ENCODE measurements at places on chromosomes 16 and 17.

GRCh38 chr17:36777118-36777517 lies 160.2 kb upstream of the LHX1 start:
- no peak for DNase-seq

DNA sequence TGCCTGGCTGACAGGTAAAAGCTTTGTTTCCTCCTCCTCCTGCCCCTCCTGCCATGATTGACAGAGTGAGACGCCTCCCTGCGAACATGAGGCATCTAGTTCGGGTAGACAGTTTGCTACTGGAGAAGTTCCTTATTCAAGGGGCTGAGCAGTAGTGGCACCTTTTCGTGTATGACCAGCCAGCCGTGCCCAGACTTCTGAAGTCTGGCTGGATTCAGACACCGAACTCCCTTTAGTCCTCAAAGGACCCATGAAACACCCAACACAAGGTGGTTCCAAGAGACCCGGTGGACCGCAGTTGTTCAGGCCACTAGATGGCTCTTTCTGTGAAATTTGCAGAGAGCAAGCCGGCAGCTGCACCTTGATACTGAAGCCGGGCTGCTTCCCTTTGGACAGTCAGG lies 192.8 kb downstream of the XYLT1 start:
- DNase-seq: no peak

DNA sequence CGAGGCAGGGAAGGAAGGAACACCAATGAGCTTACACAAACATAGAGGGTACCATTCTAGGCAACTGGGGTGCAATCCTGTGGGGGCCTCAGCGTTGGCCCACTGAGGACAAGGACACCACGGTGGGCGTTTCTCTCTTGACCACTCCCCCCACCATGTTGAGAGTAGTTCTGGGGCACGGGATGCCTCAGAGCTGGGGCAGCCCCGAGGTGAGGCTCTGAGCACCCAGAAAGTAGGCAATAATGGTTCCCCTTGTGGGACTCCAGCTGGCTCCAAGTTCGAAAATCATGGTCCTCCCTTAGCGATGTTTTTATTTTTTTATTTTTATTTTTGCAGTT lies 5.1 kb downstream of the PRSS21 start:
- DNase-seq: no peak

DNA sequence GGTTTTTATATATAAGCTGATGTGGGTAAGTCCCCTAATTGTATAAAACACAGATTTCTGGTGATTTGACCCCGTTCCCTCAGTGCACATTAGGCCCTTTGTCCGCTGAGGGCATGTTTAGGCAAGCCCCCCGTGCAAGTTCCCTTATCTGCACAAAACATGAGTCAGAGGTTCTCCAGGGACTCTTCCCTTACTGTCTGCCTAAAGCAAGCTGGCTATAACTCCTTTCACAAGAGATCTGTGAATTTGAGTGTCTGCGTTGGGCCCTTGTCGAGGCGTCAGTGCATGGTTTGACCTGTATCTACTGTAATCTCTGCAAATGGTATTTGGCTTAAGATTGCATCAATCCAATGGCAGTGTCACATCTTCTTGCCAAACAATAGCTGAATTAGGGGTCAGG lies 712.8 kb downstream of the CDH8 start:
- DNase-seq: no peak

DNA sequence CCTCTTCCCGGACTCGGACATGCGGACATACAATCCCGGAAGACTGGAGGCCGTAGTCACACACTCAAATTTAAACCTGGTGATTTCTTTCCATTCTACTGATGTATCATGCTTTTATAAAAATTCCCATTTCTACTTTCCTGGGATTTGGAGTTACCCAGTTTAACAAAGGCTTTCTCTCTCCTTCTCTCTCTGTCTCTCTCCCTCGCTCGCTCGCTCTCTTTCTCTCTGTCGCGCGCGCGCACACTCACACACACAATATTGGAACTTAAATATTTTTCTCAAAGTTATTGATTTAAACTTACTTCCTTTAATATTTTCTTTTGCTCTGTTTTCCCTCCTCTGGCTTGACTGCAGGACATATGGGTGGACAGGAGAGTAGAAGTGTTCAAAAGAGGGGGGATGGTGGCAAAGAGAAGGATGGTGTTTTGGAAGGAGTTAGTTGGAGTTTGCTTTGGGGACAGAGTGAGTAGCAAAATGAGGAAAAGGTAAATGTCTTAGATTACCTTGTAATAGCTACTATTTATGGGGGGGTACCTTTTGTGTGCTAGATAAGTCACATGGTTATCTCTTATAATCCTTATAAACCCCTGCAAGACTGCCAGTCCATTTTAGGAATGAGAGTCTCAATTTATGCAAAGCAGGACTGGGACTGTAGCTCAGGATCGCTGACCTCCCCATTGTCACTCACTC lies 878 bp upstream of the TRIM25 start:
- no peak for DNase-seq

- DNase-seq: no peak
These were observed 204.7 kb upstream of the HSBP1 start for GRCh38 chr16:83602761-83603722.

GRCh38 chr17:21173543-21173942 lies 40.4 kb downstream of the TMEM11 start:
- DNase-seq: no peak

DNA sequence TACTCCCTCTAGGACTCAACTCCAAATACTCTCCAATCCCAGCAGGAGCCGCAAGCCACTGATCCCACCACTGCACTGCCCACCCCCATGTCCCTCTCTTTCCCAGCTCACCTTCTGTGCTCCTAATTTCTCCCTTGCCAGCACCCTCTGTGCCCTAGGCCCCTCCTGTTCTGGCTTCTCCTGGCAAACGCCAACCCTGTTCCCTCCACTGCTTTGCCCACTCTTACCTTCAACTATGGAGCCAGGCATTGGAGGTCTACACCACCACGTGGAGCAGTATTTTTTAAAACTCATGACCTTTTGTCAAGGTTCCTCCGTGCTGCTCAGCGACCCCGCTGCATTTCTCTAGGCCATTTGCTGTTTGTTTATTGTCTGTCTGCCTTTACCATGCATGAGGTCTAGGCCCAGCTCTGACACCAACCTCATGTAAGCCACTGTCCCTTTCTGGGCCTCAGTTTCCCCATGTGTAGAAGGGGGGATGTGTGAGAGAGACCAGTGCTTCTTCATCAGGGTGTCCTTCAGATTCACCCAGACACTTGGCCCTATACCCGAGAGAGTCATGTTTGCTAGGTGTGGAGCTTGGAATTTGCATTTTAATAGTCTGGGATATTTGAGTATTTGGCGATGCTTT lies 4.6 kb downstream of the CCDC102A start:
- DNase-seq: no peak

- DNase-seq: no peak
These were observed 82.4 kb upstream of the COX10 start for GRCh38 chr17:13986855-13987254.

DNA sequence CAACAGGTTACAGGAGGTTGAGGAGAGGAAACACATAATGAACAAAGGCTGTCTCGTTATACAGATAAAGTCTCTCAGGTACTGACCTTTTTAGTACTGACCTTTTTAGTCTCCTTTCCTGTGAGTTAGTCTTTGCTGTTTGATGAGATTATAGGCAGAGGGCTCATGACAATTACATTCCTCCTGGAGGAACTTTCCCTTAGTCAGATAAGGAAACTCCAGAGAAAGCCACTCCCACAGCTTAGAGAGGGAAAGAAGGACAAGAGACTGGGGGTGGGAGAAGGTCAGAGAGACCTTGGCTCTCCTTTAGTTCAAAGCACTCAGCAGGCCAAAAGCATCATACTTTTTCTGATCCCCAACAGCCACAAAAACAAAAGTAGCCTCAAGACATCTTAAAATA lies 15.3 kb upstream of the PSMD7 start:
- no peak for DNase-seq

DNA sequence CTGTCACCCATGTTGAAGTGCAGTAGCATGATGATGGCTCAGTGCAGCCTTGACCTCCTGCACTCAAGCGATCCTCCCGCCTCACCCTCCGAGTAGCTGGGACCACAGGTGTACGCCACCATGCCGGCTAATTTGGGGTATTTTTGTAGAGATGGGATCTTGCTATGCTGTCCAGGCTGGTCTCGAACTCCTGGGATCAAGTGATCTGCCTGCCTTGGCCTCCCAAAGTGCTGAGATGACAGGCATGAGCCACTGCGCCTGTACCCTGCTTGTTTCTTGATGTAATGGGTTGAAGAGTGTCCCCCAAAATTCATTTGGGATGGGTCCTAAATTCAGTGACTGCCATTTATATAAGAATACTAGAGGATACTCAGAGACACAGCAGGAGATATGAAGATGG lies 57.2 kb downstream of the ABCC6 start:
- DNase-seq: no peak

- no peak for DNase-seq
These were observed 4.1 kb downstream of the ABCC1 start for GRCh38 chr16:15953477-15953876.

GRCh38 chr17:11264183-11264871 lies 23.3 kb downstream of the SHISA6 start:
- no peak for DNase-seq

GRCh38 chr16:16014329-16015224 lies 65.2 kb downstream of the ABCC1 start:
- DNase-seq: no peak

- no peak for DNase-seq
These were observed 113.1 kb downstream of the SNX29 start for GRCh38 chr16:12089492-12090150.
